NCI-H2227 treated with DMSO at 0.1 percent for 48 hours (cell line): ENCODE measurements at places on chromosomes 6 and 20.

GRCh38 chr6:145878591-145879295 is 64.1 kb upstream of the FBXO30 start:
- DNase-seq: no peak

GRCh38 chr6:25472306-25472705 is 179.7 kb upstream of the SCGN start:
- no peak for DNase-seq

DNA sequence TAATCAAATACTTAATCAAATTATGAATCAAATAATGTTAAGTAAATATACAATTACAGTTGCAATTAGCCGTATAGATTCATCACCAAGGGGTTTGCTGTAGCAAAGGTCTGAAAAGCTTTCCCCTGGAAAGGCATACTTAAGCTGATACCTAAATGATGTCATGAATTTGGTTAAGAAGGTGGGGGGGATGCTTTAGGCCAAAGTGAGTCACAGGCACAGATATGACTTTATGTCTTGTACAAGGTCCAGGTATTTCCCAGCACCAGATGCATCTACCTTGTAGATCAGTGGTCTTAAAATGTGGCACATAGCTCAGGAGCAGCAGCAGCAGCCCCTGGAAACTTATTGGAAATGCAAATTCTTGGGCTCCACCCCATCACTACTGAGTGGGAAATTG is 557.3 kb upstream of the CDH4 start:
- no peak for DNase-seq

- DNase-seq: no peak
Measured at GRCh38 chr6:68778356-68779020, 143.4 kb downstream of the ADGRB3 start.

DNA sequence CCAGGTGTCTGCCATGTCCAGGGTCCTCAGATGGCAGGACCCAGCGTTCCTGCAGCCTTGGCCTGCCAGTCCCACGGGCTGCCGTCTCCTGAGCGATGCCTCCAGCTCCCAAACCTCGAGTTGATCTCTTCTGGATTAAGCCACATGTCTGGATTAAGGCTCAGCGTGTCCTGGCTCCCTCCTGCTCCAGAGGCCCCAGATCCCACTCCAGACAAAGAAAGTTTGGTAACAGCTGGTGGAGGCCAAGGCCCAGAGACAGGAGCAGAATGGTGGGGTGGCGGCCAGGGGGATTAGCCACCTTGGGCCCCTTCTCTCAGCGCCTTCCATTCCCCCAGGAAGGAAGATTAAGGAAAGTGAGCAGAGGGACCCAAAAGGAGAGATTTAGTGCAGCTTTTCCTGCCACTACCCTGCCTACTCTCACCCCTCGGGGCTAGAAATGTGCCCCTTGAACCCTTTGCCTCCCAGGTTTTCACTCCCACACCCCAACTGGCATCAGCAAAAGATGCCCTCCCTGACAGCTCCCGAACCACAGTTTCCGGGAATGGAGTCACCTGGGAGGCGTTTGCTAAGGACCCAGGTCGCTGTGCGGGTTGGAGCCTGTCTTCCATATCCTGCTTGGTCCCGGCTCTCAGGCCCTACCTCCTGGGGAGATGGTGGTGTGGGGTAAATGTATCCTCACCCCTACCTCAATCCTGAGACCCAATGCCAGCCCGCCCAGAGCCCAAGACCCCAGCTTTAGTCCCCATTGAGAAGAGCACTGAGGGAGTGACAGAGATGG is 6.9 kb downstream of the SPDEF start:
- DNase-seq: no peak

- no peak for DNase-seq
Measured at GRCh38 chr20:23126281-23127061, 40.3 kb upstream of the CD93 start.

DNA sequence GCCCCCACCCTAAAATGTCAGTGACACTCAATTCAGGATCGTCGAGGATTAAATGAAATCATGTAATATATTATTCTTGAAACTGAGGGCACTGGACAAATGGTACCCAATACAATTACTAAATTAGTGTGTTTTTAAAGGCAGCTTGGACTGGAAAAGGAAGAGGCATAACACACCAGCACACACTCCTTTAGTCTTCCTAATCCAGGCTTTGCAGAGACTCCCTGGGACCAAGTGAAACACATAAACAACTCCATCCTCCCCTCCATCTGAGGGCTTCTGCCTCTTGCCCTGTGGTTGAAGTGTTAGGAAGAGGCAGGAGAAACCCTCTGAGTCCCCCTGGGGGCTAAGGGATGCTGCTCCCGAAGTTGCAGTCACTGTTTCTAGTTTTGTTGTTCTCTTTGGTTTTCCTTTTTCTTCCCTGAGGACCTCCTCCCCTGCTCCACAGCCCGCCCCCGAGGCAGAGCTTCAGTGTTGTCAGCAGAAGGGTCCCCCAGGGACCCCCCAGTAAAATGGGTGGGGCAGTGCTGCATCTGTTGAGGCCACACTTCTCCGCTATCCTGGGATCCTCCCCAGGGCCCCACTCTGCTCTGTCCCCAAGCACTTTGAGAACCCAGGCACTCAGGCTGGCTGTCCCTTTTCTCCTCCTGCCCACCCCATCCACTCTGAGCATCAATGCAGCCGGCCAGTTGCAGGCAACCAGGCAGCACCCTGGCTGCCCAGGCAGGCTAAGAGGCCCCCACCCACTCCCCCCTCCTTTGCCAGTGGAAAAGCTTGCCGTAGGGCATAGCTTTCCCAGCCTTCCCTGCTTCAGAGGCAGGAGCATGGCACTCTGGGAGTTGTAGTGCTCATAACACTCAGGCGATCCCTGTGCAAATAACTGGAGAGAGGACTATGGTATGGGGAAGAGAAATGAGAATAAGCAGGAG is 5.9 kb downstream of the TMEM63B start:
- DNase-seq: no peak

DNA sequence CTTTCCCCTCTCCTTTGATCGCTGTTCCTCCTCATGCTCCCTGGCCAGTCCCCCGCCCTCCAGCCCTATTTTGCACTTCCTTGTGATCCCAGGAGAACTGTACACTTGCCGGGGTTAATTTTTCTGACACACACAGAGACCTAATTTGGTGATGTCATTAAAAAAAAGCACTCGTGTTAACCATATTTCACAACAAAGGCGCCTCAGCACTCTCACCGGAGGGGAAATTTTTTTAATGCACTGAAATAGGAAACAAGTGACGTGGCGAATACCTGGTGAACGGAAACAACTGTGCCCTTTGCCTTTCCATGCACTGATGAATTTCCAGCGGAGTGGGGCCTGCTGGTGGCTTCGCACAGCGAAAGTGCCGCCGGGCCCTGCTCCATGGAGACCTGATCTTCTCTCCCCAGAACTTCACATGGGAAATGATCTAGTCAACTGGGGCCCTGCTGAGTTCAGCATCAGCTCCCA is 53.9 kb upstream of the TAGAP start:
- DNase-seq: no peak

DNA sequence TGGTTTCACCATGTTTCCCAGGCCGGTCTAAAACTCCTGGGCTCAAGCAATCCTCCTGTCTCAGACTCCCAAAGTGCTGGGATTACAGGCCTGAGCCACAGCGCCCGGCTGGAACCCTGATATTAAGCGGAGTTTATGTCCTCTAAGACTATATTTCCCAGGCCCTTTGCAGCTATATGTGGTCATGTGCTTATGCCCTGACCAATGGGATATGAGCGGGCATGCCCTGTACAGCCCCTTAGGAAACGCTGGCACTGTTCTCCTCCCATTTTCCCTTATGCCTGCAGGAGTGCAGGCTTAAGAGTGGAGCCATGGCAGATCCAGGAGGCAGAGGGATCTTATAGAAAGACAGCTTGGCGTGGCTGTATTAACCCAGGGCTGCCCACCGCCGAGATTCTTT is 29.9 kb downstream of the RSPO4 start:
- no peak for DNase-seq

- no peak for DNase-seq
Measured at GRCh38 chr20:47544852-47545251, 43.2 kb downstream of the NCOA3 start.

GRCh38 chr20:23268792-23269354 is 81.7 kb upstream of the NXT1 start:
- no peak for DNase-seq
